Activated naive CD4-positive, alpha-beta T cell treated with anti-CD3 and anti-CD28 coated beads for 36 hours (primary cell): ENCODE measurements at places on chromosomes 16 and 17.

GRCh38 chr17:10757647-10758046 lies 27.8 kb upstream of the TMEM220 start:
- no peak for DNase-seq

DNA sequence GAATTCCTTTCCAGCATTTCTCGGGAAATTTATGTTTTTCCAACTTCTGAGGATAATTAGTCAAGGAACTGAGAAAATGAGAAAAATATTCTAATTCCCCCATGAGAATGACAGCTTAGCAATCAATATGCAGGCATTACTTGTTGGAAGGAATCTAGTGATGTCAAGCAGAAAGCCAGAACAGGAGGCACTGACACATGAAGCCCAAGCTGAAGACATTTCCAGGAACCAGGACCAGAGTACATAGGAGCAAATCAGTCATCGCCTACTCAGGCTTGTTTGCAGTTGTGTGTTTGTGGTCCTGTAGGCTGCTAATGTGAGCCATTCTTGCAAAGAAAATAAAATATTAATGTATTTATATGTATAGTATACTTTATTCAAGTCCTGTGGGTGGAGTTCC lies 89.7 kb downstream of the SALL1 start:
- no peak for DNase-seq

GRCh38 chr16:89506113-89506504 lies 2.1 kb upstream of the SPG7 start:
- no peak for DNase-seq

DNA sequence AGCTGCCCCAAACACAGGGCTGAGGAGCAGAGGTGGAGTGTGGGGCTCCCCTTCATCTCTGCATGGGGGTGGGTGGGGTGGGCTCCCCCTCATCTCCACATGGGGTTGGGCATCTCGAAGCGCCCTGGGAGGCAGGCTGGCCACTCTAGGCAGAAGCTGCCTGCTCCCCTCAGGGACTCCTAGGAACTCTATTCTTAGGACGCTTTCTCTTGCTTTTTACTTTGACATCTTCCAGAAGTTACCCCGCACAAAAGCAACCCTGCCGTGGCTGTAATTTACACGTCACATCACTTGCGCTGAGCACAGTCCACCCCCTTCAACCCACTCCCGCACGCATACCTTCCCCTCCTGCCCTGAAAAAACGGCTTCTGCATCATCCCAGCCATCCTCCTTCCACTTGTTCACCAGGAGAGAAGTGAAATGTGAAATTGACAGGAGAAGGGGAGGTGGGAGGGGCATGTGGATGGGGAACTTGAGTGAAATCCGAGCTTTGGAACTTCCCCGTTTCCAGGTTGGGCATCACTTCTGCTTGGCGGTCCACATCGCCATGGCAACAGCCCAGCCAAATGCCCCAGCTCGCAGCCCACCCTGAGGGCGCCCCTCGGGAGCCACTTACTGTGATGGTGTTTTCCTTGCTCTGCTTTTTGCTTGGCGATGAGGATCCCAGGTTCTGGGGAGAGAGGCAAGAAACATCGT lies 53.7 kb upstream of the RCVRN start:
- DNase-seq = no peak

- DNase-seq = no peak
Observed at GRCh38 chr16:83066011-83066410, 439.2 kb downstream of the CDH13 start.

DNA sequence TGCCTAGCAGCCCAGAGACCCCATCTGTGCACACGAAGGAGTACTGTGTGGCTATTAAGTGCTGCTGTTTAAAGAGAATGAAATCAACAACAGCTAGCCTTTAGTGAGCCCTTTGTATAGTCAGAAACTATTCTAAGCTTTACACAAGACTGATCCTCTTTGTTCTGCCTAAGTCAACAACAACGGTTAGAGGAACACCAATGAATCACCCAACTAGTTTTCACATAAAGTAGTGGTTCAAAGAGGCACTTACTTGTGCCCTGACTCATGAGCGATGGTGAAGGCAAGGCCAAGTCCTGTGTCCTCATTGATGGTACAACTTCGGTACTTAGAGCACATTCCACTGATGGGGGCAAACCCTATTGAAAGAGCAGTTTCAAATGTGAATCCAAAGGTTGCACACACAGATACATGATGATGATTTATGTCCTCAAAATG lies 75.8 kb downstream of the ADAMTS18 start:
- no peak for DNase-seq

DNA sequence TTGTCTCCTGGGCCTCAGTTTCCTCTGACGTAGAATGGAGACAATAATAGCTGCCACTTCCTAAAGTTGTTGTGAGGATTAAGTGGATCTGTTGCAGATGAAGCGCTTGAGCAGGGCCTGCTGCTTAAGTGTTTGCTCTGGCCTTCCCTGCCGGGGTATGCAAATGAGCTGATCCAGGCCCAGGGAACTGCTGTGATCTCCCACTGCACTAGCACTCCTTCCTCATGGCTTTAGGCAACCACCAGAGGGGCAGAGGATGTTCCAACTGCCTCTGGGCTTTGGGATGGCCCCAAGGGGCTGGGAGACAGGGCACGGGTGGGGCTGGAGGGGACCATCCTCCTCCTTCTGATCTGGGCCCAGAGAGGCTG lies 6.2 kb downstream of the SBK1 start:
- no peak for DNase-seq

- no peak for DNase-seq
Observed at GRCh38 chr17:45143094-45143670, 5.1 kb upstream of the HEXIM1 start.

- DNase-seq = no peak
Observed at GRCh38 chr17:61508912-61509311, 56.7 kb downstream of the TBX4 start.

- peak; percentile 59 for DNase-seq
Observed at GRCh38 chr17:66397486-66397885, 95.1 kb downstream of the PRKCA start.

DNA sequence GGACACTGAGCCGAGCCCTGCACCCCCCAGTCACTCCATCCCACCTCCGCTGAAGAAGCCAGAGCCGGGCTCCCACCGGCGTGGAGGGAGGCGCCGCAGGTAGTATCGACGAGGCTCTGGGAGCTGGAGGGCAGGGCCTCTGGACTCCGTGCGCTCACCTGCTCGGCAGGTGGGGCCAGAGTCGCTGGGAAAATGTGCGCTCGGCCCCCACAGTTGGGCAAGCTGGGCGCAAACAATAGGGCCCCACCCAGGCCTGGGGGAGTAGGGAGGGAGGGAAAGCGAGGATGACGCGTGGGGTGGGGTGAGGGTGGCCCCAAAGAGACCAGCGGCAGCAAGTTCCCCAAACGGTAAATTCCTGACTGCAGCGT lies 668 bp downstream of the JUP start:
- DNase-seq = no peak

- DNase-seq = no peak
Observed at GRCh38 chr17:18064053-18064452, 23.7 kb upstream of the DRG2 start.

- no peak for DNase-seq
Observed at GRCh38 chr16:2790631-2791030, 3.3 kb upstream of the PRSS33 start.

DNA sequence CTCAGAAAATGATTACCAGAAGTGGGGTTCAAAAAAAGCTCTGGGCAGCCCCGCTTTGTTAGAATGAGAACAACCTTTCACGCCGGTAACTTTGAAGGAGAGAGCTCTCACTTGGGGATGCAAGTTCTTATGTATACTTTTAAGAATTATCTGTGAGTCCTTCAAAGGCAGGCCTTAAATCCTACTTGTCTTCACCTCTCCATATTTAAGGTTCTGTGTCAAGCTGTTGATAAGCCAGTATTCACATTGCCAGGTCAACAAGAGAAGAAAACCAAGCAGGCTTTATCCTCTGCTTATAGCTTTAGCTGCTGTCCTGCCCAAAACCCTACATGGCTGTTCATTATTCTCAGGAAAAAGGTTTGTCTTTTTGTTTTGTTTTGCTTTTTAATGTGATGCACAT lies 42.9 kb downstream of the CDRT4 start:
- no peak for DNase-seq

DNA sequence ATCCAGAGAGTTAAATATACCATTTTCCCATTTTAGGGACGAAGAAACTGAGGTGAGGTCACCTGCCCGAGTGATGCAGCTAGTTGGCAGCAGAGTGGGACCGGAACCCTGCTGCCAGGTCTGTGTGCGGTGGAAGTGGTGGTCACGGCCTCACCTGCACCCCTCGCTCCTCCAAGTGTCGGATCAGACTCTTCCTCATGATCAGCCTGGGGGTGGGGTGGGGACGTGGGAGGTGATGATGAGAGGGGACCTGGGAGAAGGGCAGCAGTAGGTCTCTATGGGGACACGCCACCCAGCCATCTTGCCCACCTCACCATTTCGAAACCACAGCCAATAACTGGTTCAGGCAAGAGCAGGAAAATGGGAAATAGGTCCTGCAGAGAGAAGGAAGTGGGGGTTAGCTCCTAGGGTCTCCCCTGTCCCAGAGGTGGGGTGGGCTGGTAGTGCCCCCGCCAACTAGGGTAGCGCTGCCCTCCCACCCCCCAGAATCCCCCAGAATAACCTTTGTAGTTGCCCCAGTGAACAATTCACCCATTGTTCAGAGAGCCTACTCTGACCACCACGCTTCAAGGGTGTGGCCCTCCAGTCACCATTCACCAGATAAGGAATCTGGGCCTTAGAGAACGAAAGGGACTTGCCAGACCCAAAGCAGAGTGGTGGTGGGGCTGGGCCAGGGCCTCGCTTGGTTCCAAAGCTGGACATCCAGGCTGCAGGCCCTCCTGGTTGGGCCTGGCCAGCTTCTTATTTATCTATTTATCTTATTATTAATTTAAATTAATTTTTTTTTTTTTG lies 5.1 kb downstream of the GDPD3 start:
- no peak for DNase-seq

- DNase-seq = no peak
Observed at GRCh38 chr16:67988675-67989074, 8.4 kb upstream of the DPEP3 start.

DNA sequence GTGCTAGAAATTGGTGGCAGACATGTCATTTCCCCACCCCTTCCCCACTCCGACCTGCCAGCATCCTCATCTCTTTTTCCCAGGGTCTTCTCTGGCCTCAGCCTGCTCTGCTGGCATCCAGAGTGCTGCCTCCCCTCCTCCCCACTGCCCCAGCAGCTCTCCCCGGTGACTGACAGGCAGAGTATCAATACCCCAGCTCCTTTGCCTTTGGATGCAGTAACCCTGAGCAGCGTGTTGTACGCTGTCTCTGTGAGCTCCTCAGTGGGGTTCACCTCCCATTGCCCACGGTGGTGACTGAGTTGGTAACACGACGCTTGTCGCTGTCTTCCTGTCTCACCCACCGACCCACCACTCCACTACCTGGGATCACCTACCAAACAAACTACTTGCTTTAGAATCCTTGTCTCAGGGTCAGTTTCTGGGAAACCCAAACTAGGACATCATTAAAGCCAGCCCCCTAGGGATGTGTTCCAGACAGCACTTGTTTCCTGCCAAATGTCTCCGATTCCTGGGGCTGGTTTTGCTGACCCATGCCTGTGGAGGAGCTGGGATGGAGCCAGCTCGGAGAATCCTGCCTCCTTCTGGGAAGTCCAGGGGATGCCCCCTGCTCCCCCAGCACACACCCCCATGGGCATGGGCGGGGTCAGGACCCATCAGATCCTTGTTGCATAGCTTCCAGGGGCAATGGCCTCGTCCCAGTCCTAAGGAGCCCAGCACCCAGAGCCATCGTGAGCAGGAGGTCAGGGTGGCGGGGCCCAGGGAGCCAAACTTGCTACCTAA lies 8.3 kb upstream of the SBK1 start:
- no peak for DNase-seq

DNA sequence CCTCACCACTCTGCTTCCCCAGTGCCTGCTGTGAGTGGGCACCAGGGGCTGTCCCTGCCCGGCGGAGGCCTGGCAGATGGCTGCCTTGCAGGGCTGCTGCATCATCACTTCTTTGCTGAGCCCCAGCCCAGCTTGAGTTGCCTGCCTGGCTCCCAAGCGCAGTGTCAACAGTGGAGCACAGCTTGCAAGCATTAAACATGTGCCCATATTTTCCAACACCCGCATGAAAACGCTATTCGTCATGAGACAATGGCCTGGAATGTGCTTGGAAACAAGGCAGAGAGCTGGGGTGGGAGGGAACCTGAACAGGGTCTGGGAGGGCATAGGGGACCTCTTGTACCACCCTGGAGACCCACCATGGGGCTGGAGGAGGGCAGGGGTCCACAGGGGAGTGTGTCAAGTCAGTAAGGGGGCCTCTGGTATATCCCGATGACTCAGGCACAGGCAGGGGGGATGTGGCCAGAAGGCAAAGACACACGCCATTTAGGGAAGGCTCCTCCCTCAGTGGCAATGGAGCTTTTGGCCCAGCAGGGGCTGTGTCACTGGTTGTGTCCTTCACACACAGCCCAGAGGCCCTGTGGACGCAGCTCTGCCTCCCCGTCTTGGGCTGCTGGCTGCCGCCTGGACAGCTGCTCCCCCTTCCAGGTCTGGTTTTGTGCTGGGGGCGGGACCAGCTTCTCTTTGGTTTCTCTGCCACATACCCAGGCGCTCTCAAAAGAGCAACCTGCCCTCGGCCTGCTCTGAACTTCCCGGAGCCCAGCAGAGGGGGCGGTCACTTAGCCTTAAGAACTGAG lies 17.4 kb upstream of the MTSS2 start:
- DNase-seq = no peak

GRCh38 chr17:37047631-37048104 lies 98.9 kb downstream of the AATF start:
- peak; percentile 92 for DNase-seq

DNA sequence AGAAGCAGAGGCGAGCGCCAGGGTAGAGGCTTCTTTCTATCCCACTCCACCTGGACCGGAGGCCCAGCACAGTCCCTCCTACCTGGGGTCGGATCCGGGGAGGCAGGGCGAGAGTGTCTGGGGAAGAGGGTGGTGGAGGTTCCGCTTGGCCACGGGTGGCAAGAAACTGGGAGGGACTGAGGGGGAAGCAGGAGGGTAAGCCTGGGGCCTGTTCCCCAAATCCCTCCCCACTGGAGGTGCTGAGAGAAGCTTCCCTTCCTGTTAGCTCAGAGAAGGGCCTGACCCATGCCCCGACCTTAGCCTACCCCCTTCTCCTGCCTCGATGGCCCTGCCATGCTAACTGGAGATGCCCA lies 1.8 kb upstream of the TPPP3 start:
- no peak for DNase-seq

- DNase-seq = no peak
Observed at GRCh38 chr17:8159032-8159400, 3.7 kb downstream of the VAMP2 start.

GRCh38 chr17:13825526-13826040 lies 223.9 kb upstream of the HS3ST3A1 start:
- no peak for DNase-seq

- no peak for DNase-seq
Observed at GRCh38 chr16:15928261-15929104, 20.9 kb upstream of the ABCC1 start.

- DNase-seq = no peak
Observed at GRCh38 chr16:47667956-47668355, 206.8 kb downstream of the PHKB start.

GRCh38 chr16:11170696-11171447 lies 85.1 kb downstream of the SOCS1 start:
- DNase-seq = no peak

- peak; percentile 30 for DNase-seq
Observed at GRCh38 chr17:56125830-56126819, 27.1 kb upstream of the ANKFN1 start.
